Fibroblast of lung (primary cell): ENCODE measurements at places on chromosomes 1 and 21. TPM values are rescaled to one million over a fixed set of nuclear protein-coding genes. Genes with fewer than 3 reads are reported as not detected.

DNA sequence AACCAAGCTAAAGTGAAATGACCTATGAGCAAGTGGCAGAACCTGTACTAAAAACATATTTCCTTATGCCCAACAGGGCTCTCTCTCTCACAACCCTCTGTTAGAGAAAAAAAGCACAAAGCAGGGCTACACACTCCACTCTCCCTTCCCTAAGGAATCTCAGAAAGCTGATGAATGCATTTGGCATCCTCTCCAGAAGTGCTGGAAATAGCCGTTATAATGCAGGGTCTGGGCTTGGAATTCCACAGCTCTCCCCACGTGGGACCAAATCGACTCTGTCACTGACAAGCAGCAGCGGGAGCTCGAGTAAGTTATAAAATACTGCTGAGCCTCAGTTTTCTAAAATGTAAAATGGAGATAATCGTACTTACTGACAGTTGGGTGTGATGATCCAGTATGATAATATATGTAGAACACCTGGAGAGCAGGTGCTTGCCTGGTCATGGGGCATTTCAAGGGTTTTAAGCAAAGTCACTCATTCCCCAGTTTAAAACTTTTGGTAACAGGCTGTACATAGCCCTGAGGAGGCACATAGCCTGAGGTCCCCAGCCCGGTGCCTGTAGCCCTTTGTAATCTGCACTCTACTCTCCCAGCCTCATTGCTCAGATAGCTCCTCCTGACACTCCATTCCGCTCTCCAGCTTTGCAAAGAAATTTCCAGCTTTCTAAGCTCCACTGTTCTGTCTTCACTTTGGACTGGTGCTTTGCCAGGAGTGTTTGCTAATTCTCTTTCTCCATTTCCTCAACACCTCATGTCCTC is 175.6 kb upstream of the DAB1 start:
- peak; percentile 71 for DNase-seq

DNA sequence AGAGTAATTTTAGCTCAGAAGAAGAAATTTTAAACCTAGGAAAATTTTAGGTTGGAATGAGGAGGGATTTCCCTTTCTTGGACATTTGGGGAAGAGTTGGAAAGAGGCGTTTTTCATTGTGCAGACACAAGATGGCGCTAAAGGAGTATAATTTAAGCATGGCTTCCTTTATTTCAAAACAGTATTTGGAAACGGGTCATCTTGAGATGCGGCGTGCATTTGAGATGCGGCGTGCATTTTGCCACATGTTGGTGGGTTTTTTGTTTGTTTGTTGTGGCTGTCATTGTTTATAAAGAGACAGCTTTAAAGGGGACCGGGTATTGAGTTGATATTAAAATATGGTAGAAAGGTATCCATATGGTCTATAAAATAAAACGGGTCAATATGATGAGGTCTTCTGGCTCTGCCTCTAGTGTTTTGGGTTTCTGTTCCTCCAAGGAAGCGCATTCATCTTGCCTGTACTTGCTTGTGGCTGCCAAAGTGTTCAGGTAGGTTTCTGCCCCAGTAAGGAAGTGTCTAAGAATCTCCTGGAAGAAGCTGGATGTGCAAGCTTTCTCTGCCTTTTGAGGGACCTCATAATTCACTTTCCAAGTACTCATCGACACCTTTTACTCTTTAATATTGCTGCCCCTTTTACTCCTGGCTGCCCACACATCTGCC is 210.3 kb downstream of the SLC35F3 start:
- peak; percentile 50 for DNase-seq

PTGFR gene
- 4.1 TPM in 2 replicates for polyA plus RNA-seq

- DNase-seq = peak; percentile 33
Observed at GRCh38 chr1:233025157-233025556, 74.7 kb downstream of the NTPCR start.

DMBX1 gene
- not detected in 2 replicates for polyA plus RNA-seq

- DNase-seq = no peak
Observed at GRCh38 chr1:8754993-8755392, 62.4 kb downstream of the RERE start.

DNA sequence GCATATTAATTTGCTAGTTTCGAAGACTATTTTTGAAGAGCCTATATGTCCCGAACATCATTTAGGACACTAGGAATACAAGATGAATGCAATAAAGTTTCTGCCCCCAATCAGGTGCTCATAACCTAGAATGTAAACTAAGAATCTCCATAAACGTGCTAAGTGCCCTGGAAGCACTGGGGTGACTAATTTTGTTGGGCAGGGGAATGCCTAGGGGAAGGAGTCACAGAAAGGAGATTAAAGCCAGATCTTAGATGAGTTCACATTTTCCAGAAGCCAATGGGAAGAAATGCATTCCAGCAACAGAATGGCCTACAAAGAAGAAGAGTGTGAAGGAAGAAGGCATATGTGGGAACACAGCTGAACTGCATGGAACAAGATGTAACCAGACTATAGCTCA is 19.5 kb downstream of the SCYL3 start:
- DNase-seq = peak; percentile 26

NGF gene
- polyA plus RNA-seq = 12.8 and 17.6 TPM in 2 replicates

- DNase-seq = no peak
Observed at GRCh38 chr1:61109158-61109557, 26.8 kb downstream of the NFIA start.

DNA sequence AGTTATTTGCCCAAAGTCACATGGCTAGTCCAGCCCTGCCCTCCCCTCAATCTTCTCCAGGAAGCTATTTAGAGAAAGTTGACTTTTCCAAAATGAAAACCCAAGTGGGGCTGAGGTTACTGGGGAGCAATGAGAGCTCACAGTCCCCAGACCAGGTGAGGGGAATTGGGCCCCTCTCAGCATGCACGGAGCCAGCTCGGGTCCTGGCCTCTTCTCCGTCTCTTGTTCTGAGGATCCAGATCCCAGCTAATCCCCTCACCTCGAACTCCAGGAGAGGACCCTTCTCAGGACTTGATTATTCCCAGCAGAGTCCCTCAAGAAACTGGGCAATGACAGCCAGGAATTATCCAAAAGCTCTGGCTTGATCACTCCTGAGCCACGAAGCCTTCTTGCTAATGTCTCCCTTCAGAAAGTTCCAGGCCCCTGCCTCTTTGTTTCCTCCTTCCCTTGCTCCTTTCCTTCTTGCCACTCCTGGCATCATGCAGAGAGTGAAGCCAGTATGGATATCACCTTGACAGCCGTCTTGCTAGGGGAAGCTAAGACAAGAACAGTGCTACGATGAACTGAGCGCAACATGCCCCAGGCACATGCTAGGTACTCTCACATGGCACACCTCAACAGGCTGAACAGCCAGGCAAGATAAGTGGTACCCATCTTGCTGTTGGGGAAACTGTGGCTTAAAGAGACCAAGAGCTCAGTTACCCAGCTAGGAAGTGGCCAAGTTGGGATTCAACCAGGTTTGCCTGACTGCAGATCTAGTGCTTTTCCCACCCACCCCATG is 51.9 kb downstream of the KLHDC7A start:
- DNase-seq = no peak

SH2D1B gene
- polyA plus RNA-seq = 0.02 TPM in 1 of 2 replicates, not detected in the other

PLCH2 gene
- 0.02 and 0.10 TPM in 2 replicates for polyA plus RNA-seq

GRCh38 chr1:186231861-186232436 is 143.1 kb downstream of the TPR start:
- no peak for DNase-seq

DNA sequence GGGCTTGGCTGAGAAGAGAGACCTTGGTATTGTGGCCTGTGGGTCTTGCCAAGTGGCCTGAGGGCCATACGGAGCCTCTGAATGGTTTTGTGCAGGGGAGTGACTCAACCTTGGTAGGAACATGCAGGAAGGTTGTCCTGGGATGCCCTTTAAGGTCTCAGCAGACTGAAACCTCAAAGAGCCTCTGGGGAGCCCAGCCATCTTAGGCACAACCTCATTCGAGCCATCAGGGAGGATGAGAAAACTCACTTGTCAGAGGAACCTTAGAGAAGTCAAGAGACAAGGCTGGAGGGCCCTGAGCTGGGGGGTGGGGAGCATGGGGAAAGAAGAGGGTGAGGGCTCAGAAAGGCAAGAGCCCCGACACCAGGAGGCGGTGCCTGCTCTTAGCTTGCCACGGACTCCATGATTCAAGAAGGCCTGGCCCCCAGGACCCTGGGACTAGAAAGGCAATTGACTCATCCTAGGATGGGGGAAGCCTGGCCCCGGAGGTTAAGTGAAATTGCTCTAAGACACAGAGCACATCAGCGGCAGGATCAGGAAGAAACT is 13.0 kb downstream of the IFI6 start:
- DNase-seq = peak; percentile 56

CLDN19 gene
- polyA plus RNA-seq = not detected in 2 replicates

- DNase-seq = peak; percentile 73
Observed at GRCh38 chr1:3375245-3375644, 79.2 kb upstream of the ARHGEF16 start.

DNA sequence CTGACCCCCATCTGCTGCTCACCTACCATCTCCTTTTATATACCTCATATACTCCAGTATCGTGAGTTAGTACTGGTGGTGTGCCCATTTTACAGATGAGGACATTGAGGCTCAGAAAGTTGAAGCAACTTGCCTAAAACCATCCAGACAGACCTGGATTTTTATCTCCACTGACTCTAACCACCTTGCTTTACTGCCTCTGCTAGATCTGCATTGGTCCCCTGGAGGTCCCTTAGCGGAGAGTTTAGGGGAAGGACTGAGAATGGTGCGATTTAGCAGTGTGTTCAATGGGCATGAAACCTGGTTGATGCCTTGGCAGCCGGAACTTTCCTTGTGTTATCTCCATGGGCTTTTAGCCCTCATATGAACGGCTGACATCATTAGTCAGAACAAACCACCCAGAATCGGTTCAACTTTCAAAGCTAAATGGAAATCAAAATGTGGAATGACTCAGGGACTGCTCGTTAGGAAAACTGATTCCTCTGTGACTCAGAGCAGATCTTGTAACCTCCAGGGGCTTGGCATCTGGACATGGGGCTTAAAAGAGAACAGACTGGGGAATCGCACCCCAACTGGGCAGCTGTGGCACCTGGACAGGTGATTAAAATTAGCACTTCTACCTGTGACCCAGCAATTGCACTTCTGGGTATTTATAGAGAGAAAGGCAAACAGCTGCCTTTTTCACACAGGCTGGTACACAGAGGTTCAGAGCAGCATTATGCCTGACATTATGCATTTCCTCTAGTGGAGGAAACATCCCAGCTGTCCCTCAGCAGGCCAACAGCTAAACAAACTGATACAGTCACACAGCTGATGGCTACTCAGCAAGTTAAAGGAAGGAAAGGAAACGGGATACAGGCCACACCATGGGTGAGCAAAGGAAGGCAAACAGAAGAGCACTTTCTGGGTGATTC is 25.3 kb downstream of the TMEM51 start:
- peak; percentile 96 for DNase-seq

GRCh38 chr1:156214024-156214748 is 1.4 kb downstream of the PMF1 start:
- peak; percentile 9 for DNase-seq

DNA sequence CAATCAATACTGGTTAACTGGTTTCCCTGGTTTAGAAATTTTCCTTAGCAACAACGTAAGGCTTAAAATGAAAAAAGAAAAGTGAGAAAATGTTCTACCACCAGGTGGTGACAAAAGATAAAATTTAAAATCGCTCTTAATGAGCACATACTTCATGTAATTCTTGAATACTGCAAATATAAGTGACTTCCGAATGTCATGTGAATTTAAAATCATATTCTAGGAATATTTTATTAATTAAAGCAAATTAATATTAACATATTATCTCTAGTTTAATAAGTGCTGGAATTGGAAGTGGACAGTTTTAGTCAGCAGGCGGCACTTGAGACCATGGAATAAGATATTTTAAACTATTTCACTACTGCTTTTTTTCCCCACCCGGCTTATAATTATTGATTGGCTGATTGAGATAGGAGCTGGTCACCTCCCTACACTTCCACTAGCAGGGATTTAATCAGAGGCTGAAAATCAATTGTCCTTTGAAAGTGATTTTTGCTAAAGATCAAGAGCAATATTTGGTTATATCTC is 5.0 kb upstream of the ADAMTS1 start:
- DNase-seq = peak; percentile 29

DNA sequence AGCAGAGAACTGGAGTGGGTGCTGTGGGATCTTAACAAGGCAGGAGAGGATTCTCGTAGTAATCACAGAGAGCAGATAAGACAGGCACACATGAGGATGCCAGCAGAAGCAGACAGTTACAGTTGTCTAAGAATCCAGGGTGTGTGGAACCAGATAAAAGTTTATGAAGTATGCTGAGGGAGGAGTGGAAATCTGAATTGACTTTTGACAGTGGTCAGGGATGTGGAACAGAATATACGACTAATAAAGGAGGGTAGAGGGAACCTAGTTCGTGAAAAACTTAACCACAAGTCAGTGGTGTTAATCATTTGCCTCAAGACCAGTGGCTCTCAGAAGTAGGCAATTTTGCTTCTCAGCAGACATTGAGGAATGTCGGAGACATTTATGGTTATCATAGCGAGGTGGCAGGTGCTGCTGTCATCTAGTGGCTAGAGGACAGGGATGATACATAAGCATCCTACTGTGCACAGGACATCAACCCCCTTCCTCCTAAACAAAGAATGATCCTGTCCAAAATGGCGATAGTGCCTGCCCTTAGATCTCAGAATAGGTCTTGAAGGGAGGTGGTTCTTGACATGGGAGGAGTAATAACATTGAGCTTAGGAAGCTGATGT is 3.0 kb downstream of the LRRC8D start:
- no peak for DNase-seq

DNA sequence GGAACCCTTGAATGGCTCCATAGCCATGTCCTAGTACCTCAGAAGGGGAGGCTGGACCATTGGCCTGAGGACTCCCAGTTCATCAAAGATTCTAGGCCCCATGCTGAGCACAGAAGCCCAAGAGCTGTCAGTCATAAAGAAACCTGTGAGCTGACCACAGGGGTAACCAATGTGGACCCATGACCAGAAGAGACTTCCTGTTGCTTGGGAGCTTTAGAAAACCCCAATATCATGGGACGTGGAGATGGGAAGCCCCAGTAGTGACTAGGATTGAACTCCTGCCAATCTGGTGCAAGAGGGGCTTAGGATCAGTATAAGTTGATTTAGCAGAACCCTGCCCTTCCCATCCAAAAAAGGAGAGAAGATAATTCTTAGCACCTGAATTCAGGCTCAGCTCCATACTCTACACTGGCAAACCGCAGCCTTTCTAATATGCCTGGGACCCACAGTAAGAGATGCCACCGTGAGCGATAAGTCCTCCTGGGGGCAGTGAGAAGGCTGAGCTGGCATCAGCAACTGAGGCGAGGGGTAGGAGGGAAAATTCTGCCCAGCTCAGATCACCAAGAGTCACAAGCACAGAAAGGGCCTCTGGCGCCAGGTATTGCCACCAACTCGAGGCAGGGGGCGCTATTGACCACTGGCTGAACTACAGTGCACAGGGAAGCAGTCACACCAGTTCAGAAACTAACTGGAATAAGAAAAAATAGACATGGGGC is 108.9 kb downstream of the CAPN8 start:
- DNase-seq = peak; percentile 15

DNA sequence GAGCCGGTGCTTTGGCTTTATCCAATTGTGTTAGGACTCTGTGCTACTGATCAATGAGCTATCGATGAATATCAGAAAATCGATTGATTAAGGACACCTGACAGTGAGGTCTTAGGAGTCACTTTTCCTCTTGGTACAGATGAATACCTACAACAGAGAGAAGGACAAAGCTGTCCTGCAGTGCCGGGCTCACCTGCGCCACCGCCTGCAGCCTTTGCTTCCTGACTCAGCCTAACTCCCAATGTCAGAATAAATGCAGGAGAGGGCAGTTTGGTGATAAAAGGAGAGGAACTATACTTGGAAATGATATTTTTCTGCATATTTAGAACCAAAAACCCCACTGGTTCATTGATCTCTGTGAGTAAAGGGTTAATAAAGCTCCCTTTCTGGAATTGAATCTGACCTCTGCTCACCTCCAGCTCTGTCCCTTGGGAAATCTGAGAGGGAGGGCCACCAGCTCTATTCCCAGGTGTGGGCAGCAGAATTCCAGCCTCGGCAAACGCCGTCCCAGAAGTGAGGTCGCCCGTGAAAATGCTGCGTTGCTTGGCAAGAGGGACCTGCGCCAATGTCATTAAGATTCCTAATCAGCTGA is 39.3 kb downstream of the POFUT2 start:
- DNase-seq = no peak
